ENCODE measurements at places on chromosomes 13 and 19.
A peak's percentile ranks its signal among the peaks of the same experiment; 100 is the strongest.

- DNase-seq, result peak; percentile 15
Observed at GRCh38 chr19:45450012-45450333, 17.8 kb upstream of the FOSB start.

GRCh38 chr13:48448959-48449614 is 36.2 kb upstream of the LPAR6 start:
- no peak for DNase-seq

DNA sequence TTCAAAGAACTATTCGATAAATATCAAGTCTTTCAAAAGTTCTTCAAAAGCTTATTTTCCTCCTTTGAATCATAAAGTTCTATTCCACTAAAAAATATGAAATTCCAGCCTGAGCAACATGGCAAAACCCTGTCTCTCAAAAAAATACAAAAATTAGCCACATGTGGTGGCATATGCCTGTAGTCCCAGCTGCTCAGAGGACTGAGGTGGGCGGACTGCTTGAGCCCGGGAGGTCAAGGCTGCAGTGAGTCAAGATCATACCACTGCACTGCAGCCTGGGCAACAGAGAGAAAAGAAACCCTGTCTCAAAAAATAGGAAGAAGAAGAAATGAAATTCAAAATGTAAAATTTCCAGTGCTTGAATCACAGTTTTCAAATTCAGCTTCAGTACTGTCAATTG is 24.6 kb downstream of the CAB39L start:
- DNase-seq, result no peak

DNA sequence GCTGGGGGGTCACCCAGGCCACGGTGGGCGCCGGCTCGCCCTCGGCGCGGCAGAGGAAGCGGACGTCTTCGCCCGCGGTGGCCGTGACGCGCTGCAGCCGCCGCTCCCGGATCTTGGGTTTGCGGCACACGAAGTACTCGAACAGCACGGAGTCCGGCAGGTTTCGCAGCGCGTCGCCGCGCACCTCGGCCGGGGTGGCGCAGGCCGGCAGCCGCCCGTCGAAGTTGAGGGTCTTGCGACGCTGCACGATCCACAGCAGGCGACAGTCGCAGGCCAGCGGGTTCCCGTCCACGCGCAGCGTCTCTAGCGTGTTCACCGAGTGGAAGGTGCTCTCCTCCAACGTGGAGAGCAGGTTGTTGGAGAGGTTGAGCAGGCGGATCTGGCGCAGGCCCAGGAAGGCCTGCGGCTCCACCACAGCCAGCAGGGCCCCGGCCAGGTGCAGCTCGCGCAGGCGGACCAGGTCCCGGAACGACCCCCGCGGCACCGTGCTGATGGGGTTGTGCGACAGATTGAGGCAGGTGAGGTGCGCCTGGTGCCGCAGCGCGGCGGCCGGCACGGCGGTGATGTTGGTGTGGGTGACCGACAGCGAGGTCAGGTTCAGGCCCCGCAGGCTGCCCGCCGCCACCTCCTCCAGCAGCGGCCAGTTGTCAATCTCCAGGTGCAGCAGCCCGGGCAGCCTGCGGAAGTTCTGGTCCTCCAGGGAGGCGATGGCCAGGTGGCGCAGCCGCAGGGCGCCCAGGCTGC is 8.6 kb upstream of the PEAK3 start:
- DNase-seq, result no peak

- DNase-seq, result no peak
Observed at GRCh38 chr19:44430956-44431355, 17.3 kb downstream of the ZNF229 start.

DNA sequence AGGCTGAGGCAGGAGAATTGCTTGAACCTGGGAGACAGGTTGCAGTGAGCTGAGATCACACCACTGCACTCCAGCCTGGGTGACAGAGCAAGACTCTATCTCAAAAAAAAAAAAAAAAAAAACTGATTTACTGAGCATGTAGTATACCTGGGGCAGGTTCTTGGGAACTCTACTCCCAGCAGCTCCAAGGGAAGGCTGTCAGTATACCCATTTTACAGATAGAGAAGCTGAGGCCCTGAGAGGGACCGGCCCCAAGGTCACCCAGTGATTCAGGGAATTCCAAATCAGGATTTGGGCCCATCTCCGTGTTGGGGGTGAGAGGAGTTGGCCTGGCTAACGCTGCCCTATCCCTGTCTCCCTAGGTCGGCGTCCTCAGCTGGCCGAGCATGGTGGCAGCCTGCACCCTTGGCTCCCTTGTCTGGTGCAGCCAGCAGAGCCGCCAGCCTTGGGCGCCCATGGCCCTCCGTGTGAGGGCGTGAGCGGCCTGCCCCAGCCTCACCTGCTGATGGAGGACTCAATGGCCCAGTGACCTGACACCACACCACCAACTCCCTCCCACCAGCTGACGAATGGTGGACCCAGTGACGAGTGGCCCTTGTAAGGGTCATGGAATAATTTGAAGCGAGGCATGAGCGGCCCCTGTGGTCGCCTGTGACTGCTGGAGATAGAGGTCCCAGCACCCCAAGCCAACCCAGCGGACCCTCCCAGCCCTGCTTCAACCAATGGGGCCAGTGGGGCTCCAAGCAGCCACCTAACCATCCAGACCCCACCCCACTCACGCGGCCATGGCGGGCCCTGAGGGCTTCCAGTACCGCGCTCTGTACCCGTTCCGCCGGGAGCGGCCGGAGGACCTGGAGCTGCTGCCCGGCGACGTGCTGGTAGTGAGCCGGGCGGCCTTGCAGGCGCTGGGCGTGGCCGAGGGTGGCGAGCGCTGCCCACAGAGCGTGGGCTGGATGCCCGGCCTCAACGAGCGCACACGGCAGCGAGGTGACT is 2.4 kb downstream of the PIK3R2 start:
- DNase-seq, result no peak

DNA sequence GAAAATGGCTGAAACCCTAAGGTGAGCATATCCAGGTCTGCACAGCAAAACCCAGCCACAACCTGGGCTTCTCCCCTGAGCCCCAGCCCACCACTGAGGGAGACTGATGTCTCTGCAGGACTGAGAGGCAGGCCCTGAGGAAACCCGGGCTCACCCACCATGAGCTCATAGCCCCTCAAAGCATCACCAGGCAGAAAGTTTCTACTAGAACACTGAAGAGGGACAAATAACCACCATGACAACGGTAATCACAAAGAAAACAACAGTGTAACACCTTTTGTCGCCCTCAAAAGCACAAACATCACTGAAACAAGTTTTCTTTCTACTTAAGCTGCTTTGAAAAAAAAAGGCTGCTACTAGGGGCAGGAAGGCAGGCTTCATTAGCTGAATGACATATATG is 29.8 kb downstream of the TSHZ3 start:
- no peak for DNase-seq

- DNase-seq, result no peak
Observed at GRCh38 chr13:77696879-77697216, 639 bp upstream of the SLAIN1 start.

GRCh38 chr19:8371011-8371804 is 7.3 kb downstream of the ANGPTL4 start:
- DNase-seq, result no peak

DNA sequence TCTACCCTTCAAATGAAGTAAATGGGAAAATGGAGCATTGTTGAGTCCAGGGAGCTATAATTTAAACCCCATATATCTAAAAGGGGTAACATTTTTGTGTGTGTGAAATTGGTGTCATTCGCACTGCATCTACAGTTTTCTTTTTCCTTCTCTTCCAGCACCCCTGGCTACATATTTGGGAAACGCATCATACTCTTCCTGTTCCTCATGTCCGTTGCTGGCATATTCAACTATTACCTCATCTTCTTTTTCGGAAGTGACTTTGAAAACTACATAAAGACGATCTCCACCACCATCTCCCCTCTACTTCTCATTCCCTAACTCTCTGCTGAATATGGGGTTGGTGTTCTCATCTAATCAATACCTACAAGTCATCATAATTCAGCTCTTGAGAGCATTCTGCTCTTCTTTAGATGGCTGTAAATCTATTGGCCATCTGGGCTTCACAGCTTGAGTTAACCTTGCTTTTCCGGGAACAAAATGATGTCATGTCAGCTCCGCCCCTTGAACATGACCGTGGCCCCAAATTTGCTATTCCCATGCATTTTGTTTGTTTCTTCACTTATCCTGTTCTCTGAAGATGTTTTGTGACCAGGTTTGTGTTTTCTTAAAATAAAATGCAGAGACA is 28.6 kb downstream of the ALOX5AP start:
- no peak for DNase-seq

DNA sequence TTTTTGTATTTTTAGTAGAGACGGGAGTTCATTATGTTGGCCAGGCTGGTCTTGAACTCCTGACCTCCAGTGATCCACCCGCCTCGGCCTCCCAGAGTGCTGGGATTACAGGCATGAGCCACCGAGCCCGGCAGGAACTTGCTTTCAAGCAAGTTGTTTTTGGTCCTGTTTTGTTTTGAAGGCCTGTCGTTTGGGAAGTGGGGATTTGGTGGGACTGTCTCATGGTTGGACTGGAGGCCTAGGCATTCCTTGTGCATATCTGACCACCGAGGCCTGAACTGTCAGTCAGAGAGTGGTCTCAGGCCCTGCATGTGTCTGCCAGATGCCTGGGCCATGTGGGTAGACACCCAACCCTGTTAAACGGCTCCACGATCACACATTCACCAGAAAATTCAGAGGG is 26.3 kb downstream of the UBXN6 start:
- DNase-seq, result no peak

GRCh38 chr13:74555651-74556420 is 421.6 kb upstream of the KLF12 start:
- no peak for DNase-seq

DNA sequence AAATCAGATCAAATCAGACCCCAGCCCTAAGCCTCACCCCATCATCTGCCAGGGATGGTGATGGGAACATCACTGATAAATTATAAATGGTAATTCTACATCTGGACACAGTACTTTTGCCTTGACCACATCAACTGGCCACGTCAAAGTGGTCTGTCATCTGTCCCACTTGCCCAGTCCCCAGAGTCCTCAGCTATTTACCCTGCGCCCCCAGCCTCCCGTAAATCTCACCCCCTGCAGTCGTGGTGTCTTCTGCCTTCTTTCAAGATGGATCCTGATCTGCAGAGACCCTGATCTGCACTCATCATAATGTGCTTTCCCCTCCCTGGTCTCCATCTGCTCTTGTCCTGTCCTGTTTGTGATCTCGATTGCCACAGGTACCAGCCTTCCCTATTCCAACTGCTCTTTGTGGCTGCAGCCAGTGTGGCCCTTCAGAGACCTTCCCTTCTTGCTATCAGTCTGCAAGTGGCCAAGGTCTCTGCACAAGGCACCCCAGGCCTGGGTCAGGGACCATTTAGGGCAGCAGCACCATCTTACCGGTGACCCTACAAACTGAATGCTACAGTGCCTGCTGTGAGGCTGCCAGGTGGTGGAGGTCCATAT is 26.7 kb upstream of the POP4 start:
- DNase-seq, result no peak

DNA sequence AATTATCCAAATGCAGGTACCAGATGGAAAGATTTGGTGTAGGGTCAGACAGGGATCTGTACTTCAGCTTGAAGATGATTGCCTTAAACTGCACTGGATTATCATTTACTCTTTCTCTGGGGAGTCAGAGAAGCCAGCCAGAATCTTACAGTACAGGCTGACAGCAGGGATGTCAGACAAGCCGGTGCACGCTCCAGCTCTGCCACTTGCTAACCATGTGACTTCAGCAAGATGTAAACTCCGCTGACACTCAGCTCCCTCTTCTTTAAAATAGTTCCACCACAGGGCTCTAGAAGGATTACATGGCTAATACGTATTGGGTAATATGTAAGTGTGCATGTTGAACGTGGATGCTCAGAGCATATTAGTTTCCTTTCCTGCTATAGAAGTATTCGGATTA is 251.4 kb upstream of the MAB21L1 start:
- no peak for DNase-seq

- DNase-seq, result no peak
Observed at GRCh38 chr19:10896851-10897526, 25.6 kb downstream of the CARM1 start.

DNA sequence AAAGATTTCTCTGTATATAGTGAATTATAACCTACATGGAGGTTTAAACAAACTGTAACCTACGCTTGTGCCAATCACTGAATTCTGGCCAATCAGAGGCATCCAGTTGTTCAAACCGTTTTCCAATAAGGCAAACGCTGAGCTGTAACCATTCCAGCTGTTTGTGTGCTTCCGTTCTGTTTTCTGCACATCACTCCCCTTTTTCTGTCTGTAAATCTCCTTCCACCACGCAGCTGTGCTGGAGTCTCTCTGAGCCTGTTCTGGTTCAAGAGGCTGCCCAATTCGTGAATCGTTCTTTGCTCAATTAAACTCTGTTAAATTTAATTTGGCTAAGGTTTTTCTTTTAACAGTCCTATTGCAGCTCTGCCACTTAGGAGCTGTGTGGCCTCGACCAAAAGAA is 552.5 kb downstream of the FGF9 start:
- no peak for DNase-seq

- DNase-seq, result no peak
Observed at GRCh38 chr13:104024416-104025170, 958.4 kb upstream of the SLC10A2 start.

GRCh38 chr19:32652894-32653598 is 21.9 kb downstream of the ANKRD27 start:
- DNase-seq, result no peak

GRCh38 chr13:26784704-26785639 is 24.4 kb upstream of the GPR12 start:
- peak; percentile 10 for DNase-seq

- no peak for DNase-seq
Observed at GRCh38 chr13:113052971-113053370, 52.6 kb upstream of the F7 start.

DNA sequence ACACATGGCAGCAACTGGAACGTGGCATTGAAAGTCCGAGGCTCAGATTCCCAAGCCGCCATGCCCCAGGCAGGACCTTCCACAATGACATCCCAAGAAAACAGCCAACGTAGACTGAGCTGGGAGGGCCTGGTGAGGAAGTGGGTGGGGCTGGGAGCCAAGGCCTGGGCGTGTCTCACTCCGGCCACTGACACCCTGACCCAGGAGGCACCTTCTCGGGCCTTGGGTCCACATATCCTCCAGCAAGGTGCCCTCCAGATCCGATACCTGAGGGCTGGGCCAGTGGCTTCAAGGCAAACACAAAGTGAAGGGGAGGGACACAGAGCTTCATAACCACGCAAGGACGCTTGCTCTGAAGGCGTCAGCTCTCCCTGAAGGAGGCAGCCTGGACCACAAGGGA is 43.0 kb downstream of the RAB20 start:
- no peak for DNase-seq

- peak; percentile 56 for DNase-seq
Observed at GRCh38 chr13:49585220-49586157, at the start of gene RCBTB1. RCBTB1 (minus strand) TSS chr13:49585558; CDS start chr13:49567279, 18,279 bp downstream.

GRCh38 chr13:29547153-29547552 is 48.3 kb downstream of the SLC7A1 start:
- DNase-seq, result no peak

GRCh38 chr13:42996584-42996983 is 4.5 kb upstream of the EPSTI1 start:
- no peak for DNase-seq

DNA sequence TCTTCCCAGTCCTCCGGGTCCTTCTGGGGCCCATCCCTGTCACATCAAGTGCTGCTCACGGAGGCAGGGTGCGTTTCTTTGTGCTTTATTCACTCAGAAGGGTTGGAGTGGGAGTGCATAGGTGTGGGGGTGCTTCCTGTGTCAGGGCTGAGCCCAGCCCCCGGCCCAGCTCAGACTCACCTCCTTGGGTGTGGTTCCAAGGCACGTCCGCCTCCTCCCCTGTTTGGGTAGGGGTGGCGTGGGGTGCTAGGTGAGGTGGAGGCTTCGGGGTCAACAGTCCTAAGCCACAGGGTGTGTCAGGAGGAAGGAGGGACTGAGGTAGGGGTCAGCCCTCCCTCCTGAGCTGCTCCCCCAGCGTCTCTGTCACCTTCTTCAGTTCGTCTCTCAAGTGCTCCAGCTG is 3.1 kb downstream of the CCER2 start:
- no peak for DNase-seq

- no peak for DNase-seq
Observed at GRCh38 chr19:29172302-29172701, 40.6 kb downstream of the UQCRFS1 start.
